Fibroblast of mammary gland (primary cell): ENCODE measurements at places on chromosomes 11 and 22.

DNA sequence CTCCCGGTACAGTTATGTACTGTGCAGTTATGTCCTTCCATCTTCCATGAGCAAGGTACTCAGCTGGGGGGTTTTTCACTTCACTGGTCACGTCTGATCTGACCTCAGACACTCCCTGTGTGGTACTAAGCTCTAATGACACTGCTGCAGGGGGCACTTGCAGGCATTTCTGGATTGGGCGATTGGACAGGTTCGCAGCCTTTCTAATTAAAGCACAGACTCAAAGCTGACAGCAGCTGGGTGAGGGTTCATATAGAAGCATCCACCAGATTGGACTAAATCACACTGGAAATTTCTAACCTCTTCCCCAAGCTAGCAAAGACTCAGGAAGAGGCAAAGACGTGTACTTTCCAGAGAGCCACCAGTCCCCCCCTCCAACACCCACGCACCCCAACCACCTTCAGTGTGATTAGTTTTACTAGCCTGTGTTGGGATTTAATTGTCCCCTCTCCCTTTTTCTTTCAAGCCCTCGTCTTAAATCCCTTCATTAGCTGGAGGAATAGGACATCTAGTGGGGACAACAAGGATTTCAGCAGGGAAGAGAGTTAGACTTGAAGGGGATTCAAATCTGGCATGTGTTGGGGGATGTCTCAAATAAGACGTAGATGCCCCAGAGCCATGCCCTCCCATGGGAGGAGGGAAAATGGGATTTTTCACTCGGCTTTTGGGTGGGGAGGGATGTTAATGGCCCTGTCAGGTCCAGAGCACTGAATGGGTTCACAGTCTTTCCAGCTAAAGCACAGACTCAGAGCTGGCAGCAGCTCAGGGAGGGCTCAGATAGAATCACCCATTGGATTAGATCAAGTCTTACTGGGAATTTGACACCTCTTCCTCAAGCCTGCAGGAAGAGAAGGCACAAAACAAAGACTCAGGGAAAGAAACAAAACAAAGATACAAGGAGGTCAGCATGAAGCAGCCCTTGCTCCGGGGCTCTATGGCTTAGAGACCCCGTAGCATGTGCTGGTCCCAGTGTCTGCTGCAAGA is 10.9 kb downstream of the INS start:
- peak; percentile 47 for DNase-seq

DNA sequence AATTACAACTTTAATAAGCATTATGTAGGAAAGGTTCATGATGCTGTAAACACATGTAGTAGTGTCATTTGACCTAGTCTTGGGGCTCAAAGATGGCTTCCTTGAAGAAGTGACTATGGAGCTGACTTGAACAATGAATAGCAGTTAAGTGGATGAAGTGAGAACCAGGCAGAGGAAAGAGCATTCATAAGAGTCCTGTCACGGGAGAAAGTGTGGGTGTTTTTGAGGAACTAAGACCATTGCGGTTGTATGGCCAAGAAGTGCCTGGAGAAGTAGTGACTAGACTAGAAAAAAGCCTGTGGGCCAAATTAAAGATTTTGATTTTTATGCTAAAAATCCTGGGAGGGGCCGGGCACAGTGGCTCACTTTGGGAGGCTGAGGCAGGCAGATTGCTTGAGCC is 7.2 kb upstream of the IL18BP start:
- no peak for DNase-seq

DNA sequence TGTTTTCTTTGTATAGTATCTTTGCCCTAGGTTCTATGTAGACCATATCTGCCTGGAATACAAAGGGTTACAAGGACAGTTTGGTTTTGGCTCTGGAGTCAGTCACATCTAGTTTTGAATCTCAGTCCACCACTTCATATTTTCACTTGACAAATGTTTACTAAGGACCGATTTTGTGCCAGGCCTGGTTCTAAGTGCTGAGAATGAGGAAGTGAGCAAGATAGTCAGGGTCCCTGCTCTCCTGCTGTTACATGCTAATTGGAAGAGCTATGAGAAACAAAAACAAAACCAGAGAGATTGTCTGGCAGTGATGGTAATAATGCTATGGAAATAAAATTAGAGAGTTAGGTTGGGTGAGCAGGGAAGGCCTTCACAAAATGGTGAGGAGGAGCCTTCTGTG is 66.1 kb upstream of the ARHGAP20 start:
- no peak for DNase-seq

GRCh38 chr11:62752994-62753735 is 795 bp downstream of the ZBTB3 start:
- no peak for DNase-seq

DNA sequence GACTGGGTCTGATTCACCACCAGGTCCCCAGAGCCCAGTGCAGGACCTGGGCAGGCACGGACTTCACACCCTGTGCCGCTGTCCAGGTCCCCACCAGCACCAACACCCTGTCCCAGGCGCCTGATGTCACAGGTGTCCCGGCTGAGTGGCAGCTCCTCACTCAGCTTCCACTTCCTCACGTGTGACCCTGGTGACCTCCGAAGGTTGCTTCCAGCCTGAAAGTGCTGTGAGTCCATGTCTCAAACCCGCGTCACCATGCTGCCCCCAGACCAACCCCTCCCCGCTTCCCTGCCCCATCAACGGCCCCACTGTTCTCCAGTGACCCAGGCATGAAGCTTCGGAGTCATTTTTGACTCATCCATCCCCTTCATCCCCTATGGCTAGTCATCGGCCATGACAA is 25.7 kb upstream of the PICK1 start:
- DNase-seq, result no peak

- DNase-seq, result peak; percentile 54
These were observed 15.9 kb downstream of the NUP98 start for GRCh38 chr11:3781423-3781822.

- DNase-seq, result no peak
These were observed 24.5 kb upstream of the CCDC134 start for GRCh38 chr22:41775976-41776375.

DNA sequence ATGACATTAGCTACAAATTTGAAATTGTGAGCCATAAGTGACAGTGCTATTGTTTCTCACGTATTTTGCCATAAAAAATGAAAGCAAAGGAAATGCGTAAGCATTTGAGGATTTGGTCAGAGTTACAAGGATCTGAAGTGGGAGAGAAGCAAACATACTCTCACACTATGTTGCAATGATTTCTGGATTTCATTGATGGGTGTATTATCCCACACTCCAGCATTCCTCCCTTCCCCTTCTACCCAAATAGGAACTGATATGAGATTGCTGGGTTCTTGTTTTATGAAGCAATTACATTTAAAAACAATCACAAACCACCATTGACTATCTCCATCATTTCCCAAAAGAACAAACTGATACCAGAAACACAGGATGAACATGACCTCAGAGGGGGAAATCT is 314.0 kb upstream of the CTSC start:
- DNase-seq, result peak; percentile 40

- no peak for DNase-seq
These were observed 14.3 kb upstream of the PMM1 start for GRCh38 chr22:41603873-41604332.

GRCh38 chr11:723120-723883 is 17.3 kb downstream of the EPS8L2 start:
- DNase-seq, result peak; percentile 62

DNA sequence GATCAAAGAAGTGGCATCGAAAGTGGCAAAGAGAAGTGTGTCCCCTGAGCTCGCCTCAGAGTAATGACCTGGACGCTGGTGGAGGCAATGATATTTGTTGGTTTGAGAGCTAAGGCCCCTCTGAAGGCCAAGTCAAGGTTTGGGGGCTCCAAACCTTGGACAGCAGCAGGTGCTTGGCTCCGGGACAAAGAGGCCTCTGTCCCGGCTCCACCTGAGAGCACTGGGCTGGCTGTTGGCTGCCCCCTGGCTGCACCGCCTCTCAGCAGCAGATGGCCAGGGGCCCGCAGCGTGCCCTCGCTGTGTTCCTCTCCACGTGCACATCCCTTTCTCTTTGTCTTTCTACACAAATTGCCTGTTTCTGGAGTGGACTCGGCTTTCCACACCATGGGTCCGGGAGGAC is 301.3 kb downstream of the NTM start:
- DNase-seq, result no peak

- DNase-seq, result peak; percentile 91
These were observed 64.6 kb downstream of the PANX1 start for GRCh38 chr11:94193288-94193687.

DNA sequence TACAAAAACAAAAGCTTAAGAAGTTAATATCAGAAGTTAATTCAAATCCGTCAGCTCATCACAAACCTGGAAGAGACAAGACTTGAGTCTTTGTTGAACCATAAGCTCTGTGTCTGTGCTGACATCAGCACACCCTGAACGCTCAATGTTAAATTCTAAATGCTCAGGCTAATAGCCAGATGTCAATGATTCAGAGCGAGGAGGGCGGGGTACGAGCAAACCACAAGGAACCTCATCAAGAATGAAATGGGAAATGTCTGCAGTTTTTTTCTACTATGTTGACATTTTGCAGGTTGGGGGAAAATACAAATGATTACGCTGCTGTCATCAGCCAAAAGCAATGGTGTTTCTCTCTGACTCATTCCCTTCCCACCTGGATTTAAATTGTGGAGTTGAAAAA is 1057.2 kb downstream of the NTM start:
- no peak for DNase-seq

- no peak for DNase-seq
These were observed 260.5 kb downstream of the CASP12 start for GRCh38 chr11:104637662-104638170.

DNA sequence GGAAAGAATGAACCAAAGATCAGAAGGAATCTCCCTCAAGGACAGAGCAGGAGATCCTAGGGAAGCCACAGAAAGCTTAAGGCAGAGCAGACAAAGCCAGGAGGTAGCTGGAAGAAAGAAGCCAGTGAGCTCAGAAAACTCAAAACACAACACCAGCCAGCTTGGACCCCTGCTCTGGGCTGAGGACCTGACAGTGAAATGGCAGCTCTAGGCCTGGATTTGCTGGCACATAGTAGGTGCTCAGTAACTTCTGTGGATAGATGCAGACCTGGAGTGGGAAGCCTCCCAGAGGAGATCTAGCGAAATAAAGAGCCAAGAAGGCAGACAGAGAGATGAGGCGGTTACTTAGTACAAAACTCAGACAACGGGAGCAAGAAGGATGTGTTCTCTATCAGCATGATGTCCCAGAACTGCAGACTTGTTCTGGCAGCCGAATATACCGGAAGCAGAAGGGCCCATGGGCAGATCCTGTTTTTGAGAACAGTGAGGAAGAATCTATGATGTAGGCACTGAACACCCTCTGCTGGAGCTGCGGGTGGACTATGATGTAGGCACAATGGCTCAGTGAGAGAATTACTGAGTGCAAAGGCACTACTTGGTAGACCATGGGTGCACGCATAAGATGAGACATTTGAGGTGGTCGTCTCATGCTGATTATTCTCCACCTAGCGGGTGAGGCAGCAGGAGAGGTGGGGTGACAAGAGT is 4.8 kb downstream of the ROBO4 start:
- no peak for DNase-seq

- no peak for DNase-seq
These were observed 3.4 kb downstream of the CADM1 start for GRCh38 chr11:115500547-115501501.

GRCh38 chr22:43150731-43151206 is 590 bp upstream of the TSPO start:
- no peak for DNase-seq

GRCh38 chr11:23961503-23962338 is 535.1 kb upstream of the LUZP2 start:
- DNase-seq, result no peak

GRCh38 chr22:44684506-44685383 is 17.3 kb upstream of the PRR5 start:
- DNase-seq, result peak; percentile 93
